ENCODE measurements at places on chromosomes 11 and 22.
A peak's percentile ranks its signal among the peaks of the same experiment; 100 is the strongest.

- DNase-seq, result no peak
Measured at GRCh38 chr11:64072403-64072802, 36.7 kb downstream of the FLRT1 start.

DNA sequence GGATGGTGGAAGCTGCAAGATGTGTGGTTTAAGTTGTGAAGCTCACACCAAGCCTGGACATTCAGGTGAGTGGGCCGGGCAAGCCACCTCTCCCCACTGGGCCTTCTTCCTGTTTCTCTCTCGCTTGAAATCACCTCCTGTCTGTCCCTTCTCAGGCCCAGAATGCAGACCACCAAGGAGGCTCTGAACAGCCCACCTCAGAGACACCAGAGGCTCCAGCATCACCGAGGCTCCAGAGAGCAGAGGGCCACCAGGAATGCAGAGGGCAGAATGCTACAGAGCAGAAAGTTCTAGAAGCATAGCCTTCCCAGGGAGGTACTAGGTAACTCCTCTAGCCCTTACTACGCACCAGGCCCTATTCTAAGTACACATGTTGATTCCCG is 14.8 kb upstream of the IL2RB start:
- DNase-seq, result no peak

DNA sequence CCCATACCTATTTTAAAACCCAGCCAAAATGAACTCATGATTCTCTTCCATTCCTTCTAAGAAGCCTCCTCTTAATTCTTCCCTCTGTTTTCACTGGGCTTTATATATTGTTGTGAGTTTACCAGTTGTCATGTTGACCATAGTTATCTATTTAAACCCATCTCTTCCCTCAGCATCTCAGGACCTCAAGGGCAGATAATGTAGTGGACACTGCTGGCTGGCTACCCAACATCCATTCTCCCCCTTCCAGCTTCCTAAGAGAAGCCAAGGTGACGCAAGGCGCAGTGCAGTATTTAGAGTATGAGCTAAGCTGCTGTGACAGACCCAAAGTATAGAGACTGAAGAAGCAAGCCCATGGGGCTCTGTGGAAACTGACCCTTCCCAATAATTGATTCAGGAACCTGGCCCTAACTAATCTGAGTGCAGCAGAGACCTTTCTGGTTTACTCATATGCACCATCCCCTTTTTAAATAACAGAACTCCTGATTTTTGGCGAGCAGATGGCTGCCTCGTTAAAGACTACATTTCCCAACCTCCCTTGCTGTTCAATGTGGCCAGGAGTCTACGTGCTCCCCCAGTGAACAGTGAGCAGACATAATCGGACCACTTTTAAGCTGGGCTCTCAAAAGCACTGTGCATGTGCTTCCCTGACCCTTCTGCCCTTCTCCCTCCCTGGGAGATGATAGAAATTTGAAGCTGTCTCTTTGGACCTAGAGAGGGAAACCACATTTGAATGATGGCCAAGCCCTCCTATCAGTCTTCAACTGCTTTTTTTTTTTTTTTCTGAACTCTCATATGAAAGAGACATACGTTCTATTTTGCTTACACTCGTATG is 28.1 kb upstream of the CREB3L1 start:
- DNase-seq, result no peak

DNA sequence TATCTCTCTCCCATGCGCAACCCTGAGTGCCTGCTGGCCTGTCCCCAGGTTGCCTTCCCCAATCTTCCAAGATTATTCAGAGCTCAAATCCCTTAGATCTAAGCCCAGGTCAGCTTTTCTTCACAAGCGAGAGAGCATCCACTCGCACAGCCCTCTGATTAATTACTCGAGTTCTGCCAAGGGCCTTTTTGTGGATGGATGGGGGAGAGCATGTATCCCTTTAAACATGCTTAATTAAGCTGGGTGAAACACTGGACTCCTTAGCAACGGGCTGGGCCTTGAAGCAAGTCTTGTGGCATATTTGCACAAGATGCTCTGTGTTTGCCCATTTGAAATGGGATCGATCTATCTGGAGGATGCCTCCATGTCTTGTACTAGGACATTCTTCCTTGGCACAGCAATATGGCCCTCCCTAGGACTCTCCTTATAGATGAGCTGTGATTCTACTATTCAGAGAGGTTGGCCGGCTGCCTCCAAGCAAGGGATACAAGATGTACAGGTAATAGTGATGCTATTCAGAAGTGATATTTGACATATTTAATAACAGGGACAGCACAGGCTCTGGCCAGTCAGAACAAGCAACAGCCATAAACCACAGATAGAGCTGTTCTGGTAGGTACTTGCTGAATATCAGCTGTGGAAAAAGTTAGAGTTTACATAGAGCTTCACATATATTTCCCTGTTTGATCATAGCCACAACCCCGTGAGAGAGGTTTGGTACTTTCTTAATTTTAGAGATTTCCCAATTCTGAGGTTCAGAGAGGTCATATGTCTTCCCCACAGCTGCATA is 125.6 kb downstream of the CSNK2A3 start:
- no peak for DNase-seq

DNA sequence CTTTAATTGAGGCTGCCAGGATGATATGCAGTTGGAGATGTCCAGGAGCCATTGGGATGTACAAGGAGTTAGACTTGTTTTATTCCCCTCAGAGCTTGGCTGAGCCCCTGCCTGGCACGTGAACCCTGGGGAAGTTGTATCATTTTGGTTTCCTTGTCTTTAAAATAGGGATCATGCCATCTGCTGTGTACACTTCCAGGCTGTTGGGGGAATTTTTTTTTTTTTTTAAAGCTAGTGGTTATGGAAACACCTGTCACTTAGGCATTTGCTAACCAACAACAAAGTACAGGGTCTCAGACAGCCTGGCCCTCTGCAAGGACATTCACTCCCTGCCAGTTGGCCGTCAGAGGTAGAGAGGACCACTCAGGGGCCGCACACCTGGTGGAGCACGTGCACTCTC is 8.5 kb upstream of the RAB1B start:
- no peak for DNase-seq

DNA sequence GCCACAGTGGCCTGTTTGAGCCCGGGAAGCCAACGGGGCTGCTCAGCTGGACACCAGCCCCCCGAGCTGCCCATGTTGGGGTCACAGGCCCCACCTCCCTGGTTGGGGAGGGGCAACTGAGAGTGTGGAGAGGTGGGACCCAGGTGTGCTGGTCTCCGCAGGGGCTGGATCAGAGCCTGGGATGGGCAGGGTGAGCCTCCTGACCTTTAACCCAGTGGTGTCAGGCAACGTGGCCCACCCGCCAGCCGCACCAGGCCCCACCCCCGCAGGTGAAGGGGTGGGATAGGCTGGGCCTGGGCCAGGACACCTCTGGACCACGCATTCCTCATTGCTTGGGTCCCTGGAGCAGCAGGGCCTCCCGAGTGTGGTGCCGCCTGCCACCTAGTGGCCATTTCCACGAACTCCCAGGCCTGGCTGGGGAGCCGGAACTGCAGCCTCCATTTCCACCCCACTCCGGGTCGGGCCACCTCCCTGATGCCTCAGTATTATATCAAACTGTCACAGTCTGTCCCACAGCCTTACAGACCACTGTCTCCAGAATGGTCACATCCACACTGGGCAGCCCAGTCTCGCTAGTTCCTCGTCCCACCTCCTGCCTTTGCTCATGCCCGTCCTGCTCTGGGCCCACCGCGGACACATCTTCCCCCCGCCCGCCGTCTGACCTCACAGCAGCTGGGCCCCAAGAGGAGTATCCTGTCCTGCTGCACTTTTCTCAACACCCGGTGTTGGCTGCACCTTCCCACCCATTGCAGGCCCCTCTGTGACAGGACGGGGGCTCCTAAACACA is 13.3 kb upstream of the PPP6R3 start:
- DNase-seq, result peak; percentile 9

Measured in cerebellar nuclear complex (tissue), 1 donor.